Nephron progenitor cell (in vitro differentiated cells): ENCODE measurements at places on chromosomes 1 and 21.
A peak's percentile ranks its signal among the peaks of the same experiment; 100 is the strongest.

GRCh38 chr1:151165738-151166504, at the start of the genes LYSMD1 and SCNM1:
TSS of gene LYSMD1 (minus strand) at chr1:151165902. CDS start at chr1:151165258, 644 bp downstream.
TSS of gene SCNM1 (plus strand) at chr1:151166144. CDS start at chr1:151166153, 9 bp downstream.
- DNase-seq: peak; percentile 87

GRCh38 chr1:59541161-59541560, 244.3 kb downstream of the FGGY start:
- no peak for DNase-seq

DNA sequence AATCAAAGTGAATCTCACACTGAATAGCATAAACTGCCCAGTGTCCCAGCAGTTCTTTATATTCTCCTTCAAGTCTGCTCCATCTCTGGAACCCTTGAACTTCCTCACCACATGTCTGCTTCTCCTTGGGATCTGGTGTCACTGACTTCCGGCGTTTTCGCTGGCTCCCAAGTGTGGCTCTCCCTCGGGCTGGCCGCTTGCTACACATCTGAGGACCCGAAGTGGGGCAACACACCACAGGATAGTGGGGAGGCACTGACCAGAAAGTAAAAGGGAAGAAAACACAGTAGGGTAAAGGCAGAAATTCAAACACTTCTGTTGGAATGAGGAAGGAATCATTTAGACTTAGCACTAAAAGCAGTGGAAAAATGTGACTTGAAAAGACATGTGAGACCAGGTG, 5.1 kb downstream of the NIT1 start:
- no peak for DNase-seq

DNA sequence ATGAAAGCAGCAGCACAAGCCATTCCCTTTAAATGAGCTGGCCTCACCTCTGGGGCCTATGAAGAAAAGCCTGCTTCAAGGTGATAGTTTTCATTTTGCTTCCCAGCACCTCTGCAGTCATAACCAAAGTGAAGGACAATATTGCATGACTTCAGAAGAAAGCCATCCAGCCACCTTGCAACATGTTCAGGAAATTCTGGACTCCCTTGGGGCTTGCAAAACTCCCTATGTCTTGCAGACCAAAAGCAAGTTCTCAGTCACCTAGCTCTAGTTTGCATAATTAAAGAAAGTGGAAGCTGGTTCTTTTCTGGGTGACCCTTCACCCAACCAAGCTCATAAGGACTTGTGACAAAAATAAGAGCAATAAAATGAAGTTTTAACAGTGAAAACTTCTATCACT, 87.6 kb downstream of the GFI1 start:
- DNase-seq: no peak

GRCh38 chr1:204340081-204340889, 19.4 kb downstream of the PLEKHA6 start:
- no peak for DNase-seq

GRCh38 chr21:38240129-38240528, 16.7 kb upstream of the KCNJ15 start:
- no peak for DNase-seq

DNA sequence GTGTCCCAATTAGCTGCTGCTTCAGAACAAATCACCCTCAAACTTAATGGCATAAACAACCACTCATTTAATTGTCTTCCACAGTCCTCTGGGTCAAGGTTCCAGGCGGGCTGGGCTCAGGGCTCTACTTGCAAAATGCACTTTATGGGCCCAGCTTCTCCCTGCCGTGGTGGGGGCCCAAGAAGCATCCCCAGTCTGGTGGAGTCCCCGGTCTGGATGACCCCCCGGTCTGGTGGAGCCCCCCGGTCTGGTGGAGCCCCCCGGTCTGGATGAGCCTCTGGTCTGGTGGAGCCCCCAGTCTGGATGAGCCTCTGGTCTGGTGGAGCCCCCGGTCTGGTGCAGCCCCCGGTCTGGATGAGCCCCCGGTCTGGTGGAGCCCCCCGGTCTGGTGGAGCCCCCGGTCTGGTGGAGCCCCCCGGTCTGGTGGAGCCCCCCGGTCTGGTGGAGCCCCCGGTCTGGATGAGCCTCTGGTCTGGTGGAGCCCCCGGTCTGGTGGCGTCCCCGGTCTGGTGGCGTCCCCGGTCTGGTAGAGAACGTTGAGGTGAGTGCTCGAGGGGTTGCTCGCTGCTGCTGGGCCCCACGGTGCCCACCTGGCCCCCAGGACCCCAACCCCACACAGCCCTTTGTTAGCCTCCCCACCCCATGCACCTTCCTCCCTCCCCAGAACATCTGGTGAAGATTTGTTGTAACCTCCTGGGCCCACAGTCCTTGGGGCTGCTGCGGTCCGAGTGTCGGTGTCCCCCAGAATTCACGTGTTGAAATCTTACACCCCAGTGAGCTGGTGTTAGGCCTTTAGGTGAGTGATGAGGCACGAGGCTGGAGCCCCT, 33.8 kb downstream of the POFUT2 start:
- no peak for DNase-seq

- DNase-seq: no peak
Observed at GRCh38 chr1:218394416-218394815, 49.3 kb downstream of the TGFB2 start.

- DNase-seq: no peak
Observed at GRCh38 chr1:16984717-16985116, 4.3 kb upstream of the MFAP2 start.

DNA sequence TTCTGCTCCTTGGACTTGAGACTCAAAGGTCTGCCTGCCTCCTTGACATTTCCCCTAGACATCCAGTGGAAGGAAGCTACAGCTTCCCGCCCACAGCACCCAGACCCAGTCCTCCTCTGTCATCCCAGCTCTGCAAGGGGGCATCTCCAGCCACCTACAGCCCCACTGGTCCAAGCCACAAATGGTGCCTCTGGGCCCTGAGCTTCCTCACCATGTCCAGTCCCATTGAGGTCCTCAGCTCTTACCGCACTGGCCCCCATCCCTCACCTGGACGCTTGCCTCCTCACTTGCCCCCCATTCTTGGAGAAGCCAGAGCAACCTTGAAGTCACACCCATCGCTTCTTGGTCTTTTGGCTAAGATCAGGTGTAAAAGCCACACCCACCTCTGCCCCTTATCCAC, 13.2 kb downstream of the PODN start:
- no peak for DNase-seq

GRCh38 chr1:198397208-198397808, 143.2 kb downstream of the ATP6V1G3 start:
- DNase-seq: no peak
